SK-MEL-5 (cell line): ENCODE measurements at places on chromosomes 13 and 19.

GRCh38 chr19:4583961-4584669, 24.6 kb upstream of the SEMA6B start:
- DNase-seq = no peak

DNA sequence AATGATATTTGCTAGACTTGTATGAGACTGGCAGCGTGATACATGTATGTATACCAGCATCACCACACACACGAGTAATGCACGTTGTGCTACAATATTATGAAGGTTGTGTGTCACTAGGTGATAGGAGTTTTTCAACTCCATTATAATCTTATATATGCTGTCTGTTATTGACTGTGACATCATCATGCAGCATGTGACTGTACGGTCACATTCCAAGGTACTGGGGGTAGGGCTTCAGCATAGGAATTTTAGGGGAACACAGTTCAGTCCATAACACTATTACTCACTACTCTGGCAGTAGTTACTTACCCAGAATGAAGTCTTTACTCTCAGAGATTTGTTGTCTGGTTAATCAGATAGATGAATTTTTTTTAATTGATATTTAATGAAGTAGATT, 91.1 kb downstream of the CDK8 start:
- DNase-seq = no peak

GRCh38 chr13:100035936-100036335, 53.0 kb upstream of the PCCA start:
- DNase-seq = no peak

- DNase-seq = no peak
Measured at GRCh38 chr13:79943346-79944023, 397.4 kb downstream of the SPRY2 start.
